CD4-positive, alpha-beta T cell treated with Interferon gamma for 1 hour (primary cell): ENCODE measurements at places on chromosomes 11 and 22.

DNA sequence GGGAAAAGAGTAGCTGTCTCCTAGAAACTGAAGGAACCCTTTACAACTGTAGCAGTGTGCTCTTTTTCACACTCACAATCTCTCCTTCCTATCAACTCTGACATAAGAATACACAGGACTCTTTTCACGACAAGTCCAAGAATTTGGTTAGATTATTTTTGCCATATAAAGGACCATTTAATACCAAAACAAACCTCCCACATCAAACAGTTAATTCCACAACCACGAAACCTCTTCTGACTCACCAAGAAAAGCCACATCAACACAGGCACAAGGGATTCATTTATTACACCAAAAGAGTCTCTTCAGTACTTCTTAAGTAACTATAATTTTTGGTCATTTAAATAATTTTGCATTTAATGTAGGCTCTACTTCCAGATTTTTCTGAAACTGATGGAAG, 222.6 kb upstream of the PITPNB start:
- no peak for DNase-seq

GRCh38 chr11:112163875-112164685, at the start of gene IL18:
Gene IL18, minus strand, starts transcription at chr11:112164094. Its CDS starts 9,041 bp downstream, at chr11:112155053.
- DNase-seq = peak; percentile 21

- DNase-seq = no peak
Measured at GRCh38 chr11:2805388-2806056, 80.1 kb downstream of the CDKN1C start.

GRCh38 chr11:515131-515530, 8.1 kb upstream of the RNH1 start:
- no peak for DNase-seq

DNA sequence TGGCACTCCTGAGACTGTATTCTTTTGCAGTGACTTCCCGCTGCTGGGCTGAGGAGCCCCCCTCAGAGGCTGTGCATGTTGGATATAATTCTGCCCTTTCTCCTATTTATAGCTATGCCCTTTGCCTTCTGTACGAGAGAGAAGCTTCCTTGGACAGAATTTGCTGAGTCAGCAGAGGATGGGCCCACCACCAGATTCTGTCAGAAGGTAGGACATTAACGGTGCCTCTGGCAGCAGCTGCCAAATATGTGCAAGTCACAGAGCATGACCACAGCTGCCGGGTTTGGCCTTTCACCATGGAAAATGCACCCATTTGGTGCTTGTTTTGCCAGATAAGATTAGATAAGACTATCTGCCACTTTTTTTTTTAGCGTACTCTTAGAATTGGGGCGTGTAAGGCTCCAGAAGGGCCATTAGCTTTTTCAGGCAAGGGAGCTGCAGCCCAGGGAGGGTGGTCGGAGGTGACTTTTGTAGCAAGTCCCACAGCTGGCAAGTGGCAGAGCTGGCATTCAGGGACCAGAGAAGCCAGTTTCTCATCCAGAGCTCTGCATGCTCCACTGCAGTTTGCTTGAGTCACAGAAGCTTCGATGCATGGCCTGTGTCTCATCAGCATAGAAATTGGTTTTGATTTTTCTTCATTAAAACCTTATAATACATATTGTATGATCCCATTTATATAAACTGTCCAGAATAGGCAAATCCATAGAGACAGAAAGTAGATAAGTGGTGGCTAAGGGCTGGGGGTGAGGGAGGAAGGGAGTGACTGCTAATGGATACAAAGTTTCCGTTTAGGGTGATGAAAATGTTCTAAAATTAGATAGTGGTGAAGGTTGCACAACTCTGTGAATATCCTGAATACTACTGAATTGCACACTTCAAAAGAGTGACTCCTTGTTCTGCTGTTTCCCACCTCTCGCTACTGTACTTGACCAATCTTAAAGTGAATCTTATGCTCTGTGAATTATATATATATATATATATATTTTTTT, 15.8 kb downstream of the UPB1 start:
- no peak for DNase-seq

GRCh38 chr11:42957831-42958230, 354.0 kb upstream of the API5 start:
- no peak for DNase-seq

GRCh38 chr22:40499209-40499623, 128.8 kb downstream of the SGSM3 start:
- peak; percentile 14 for DNase-seq

DNA sequence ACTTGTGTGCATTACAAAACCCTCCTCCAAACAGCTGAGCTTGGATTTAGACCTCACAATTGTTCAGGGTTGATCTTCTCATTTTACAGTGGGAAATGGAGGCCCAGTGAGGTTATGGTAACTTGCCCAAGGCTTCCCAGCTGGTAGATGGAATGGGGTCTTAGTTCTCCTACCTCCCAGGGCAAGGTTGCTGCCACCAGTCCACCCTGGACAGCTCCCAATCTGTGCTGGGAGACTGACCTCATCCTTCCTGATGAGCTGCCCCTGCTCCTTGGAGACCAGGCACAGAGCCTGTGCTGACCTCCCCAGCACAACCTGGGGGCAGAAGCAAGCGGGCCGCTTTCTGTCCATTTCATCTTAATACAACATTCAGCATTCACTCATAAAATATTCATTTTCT, 190.7 kb downstream of the ST3GAL4 start:
- no peak for DNase-seq

DNA sequence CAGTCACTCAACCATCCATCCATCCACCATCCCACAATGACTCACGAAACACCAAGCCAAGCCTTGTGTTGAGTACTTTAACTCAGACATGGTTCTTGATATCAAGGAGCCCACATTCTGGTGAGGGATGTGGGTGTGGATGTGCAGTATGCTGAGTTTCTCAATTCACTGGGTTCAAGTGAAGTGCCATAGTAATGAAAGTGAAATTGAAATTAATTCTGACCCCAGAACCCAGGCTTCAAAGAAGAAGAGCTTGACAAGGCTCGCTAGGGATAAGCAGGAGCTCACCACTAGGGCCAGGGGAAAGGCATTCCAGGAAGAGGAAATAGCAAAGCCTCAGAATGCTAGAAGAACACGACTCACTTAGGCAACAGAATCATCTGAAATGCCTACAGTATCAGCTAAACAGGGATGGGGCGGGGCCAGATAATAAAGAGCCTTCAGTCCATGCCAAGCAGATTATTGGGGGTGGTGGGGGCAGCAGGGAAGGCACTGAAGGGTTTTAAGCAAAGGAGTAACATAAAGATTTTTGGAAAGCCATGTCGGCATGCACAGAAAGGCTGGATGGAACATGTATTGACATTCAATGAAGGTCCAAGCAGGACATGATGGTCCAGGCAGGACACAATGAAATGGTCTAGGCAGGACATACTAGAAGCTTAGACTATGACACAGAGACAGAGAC, 37.2 kb downstream of the RTL6 start:
- no peak for DNase-seq

GRCh38 chr11:7974668-7975067, 9.4 kb upstream of the NLRP10 start:
- DNase-seq = no peak

DNA sequence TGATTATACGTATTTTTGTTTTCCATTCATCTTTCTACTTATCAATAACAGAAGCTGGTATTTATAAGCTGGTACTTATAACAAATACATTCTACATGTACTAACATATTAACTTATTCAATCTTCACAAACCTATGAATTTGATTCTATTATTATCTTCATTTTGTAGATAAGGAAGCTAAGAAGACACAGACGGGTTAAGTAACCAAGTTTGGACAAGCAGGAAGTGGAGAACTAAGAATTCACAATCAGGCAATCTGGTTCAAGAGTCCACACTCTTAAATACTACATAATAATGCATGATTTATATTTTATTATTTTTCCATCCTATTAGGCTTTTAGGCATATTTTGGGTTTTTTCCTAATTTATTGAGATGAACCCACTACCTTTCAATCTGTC, 25.0 kb downstream of the FCHSD2 start:
- DNase-seq = no peak

GRCh38 chr11:122756417-122756816, 81.9 kb upstream of the CRTAM start:
- peak; percentile 78 for DNase-seq
